Lung (tissue), 17 donors: ENCODE measurements at places on chromosomes 2 and 18. TPM values are rescaled to one million over a fixed set of nuclear protein-coding genes. Genes with fewer than 3 reads are reported as not detected.

DNA sequence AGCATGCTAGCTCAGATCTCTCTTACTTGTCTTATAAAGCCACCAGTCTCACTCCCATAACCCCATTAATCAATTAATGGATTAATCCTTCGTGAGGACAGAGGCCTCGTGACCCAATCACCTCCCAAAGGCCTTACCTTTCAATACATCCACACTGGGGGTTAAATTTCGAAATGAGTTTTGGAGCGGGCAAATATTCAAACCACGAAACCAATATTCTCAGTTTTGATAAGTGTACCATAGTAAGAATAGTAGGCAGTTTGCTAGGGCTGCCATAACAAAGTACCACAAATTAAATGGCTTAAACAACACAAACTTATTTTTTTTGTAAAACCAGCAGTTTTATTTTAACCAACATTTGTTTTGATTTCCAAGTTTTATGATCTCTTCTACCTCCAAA, 15.2 kb downstream of the HIBCH start:
- no peak for DNase-seq

GRCh38 chr2:173226899-173227698, 127.6 kb upstream of the CDCA7 start:
- DNase-seq = no peak

DNA sequence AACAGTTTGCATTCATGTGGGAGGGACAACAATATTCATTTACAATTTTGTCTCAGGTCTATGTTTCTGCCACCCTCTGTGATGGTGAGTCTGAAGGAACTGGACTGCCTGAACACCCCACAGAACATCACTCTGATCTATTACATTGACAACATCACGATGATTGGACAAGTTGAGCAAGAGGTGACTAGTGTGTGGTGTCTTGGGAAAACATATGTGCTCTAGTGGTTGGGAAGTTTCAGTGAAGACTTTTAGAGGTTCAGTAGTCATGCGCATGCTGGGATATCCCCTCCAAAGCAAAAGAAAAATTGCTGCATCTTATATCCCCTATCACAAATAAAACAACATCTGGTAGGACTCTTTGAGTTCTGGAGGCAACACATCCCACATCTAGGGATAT, 18.6 kb upstream of the CTLA4 start:
- DNase-seq = no peak

GRCh38 chr18:3704556-3705344, 254.8 kb downstream of the TGIF1 start:
- DNase-seq = no peak

GRCh38 chr18:75638776-75639471, 211.4 kb upstream of the SMIM21 start:
- peak; percentile 97 for DNase-seq

ANKRD39 gene
- total RNA-seq = 16.9 TPM

DNA sequence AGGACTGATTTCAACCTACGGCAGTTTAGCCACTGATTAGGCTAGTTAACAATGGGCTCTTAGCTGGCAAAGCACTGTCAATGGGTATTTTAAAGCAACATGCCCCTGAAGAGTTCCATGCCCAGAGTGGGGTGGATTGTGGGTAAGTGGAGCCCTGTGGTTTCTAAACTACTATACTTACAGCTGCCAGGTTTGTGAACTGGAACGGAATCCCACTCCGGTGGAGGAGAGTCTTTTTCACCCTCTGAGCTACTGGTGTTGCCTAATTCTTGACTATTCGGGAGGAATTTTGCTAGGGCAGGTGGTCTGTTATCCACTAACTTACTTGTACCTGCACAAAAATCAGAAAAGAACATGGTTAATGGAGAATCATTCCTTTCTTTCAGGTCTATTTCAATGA, 52.6 kb downstream of the ZAP70 start:
- DNase-seq = no peak

- no peak for DNase-seq
Measured at GRCh38 chr2:175035806-175036205, 30.6 kb upstream of the CHN1 start.

DNA sequence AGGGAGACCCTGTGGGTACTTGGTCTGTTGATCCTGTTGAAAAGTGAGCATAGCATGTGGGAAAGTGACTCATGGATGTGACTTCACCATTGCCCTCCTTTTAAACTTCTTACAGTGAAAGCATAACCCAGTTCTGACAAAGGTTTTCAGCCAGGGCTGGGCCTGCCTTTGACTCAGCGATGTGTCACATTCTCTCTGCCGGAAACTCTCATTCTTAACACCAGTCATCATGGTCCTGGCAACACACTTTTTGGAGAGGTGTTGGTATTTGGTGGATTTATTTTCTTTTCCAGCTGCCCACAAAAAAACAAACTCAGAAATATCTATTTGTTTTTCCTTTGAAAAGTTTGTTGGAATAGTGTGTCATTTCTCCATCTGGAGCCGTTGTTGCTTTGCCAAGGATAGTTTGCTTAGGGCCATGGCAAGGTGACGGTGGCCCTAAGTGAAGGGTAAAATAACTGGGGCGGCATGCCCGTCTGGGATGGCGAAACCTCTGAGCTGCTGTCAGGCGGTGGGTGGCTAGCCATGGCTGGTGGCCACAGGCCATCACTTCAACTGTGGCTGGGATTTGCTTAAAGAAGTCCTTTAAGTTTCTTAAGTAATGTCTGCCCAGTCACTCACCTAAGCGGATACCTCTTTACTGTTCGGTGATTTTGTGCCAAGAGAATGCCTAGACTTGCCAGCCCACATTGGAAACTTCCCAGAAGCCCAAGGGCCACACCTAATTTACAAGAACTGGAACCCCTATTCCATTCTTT, 123.3 kb downstream of the LTBP1 start:
- DNase-seq = peak; percentile 72

SERPINB10 gene
- 0.64 TPM for total RNA-seq

- peak; percentile 93 for DNase-seq
Measured at GRCh38 chr2:217402761-217403383, 543.0 kb upstream of the TNP1 start.

DNA sequence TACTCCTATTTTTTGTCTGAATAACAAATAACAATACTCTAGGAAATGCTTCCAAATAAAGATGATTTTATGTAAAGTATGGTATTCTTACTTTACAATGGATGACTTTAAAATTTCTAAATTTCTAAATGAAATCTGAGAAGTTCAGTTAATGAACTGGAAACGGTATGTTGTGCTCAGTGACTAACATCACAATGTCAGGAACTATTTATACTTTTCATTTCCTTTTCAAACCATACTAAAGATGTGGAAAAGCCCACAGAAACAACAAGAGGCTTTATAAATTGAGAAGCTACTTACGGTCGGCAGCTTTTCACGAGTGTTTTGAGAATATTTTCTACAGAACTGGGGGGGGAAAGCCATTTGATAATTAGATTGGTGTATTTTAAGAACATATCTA, 31.1 kb downstream of the PSME4 start:
- no peak for DNase-seq

GRCh38 chr18:13287372-13287771, 68.8 kb downstream of the LDLRAD4 start:
- DNase-seq = no peak
